CD4-positive, alpha-beta T cell treated with Interleukin-10 for 1 hour (primary cell): ENCODE measurements at places on chromosomes 16 and 17.

DNA sequence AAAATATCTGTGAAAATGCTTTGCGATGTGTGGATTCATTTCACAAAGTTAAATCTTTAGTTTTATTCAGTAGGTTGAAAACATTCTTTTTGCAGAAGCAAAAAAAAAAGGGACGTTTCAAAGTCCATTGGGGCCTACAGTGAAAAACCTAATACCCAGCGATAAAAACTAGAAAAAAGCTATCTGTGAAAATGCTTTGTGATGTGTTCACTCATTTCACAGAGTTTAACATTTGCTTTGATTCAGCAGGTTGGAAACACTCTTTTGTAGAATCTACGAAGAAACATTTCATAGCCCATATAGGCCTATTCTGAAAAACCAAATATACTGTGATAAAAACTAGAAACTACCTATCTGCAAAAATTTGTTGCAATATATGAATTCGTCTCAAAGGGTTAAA is 113.6 kb upstream of the WSB1 start:
- no peak for DNase-seq

DNA sequence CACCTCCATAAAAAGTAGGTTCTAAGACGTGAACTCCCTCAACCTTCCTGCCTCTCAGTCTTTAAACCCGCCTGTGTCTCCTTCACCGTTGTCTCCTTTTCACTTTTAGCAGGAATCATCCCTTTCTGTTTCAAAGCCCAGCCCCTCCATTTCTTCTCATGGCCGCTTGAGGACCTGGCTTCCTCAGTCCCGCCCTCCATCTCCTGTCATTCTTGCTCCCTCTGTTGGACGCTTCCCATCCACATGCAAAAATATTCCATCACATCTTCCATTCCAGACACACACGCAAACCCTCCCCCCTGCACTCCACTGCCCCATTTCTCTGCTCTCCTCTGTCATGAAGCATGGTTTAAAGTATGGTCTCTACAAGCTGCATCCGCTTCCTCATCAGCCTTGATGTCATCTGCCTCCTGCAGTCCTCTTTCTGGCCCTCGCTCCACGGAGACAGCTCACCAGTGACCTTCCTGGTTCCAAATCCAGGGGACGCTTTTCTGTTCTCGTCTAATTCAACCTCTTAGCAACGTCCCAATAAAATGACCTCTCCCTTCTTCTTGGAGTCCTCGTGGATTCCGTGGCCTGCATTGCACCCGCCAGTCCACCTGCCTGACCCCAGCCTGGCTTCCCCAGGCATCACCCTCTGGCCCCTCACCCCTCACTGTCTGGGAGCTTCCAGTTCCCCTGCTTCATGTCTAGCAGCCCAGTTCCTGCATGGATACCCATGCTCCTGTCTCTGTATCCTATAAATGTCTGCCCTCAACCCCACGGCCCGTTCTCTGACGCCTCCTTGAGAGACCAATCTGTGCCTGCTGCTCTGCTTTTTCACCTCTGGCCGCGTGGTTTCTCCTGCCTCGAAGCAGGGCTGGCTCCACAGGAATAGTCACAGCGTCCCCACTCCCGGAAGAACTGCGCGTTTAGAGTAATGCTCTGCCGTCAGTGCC is 26.2 kb downstream of the ANKRD40 start:
- no peak for DNase-seq

GRCh38 chr16:67541391-67542263 is 13.0 kb downstream of the RIPOR1 start:
- DNase-seq = no peak

DNA sequence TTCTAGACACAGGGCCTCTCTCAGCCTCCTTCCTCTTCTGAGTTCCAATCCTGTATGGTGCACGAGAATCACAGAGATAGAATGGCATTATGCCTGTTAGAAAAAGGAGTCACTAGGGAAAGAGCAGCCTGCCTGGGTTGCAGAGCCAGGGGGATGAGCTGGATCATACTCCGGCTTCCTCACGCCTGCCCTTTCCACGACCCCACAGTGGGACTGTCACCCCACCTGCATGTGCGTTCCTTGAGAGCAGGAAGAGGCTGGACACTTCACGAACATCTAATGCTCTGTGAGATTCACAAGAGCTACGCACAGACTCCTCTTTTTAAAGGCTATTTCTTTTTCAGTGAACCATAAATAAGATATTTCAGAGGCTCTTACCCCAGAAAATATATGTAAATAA is 54.8 kb downstream of the N4BP1 start:
- no peak for DNase-seq

DNA sequence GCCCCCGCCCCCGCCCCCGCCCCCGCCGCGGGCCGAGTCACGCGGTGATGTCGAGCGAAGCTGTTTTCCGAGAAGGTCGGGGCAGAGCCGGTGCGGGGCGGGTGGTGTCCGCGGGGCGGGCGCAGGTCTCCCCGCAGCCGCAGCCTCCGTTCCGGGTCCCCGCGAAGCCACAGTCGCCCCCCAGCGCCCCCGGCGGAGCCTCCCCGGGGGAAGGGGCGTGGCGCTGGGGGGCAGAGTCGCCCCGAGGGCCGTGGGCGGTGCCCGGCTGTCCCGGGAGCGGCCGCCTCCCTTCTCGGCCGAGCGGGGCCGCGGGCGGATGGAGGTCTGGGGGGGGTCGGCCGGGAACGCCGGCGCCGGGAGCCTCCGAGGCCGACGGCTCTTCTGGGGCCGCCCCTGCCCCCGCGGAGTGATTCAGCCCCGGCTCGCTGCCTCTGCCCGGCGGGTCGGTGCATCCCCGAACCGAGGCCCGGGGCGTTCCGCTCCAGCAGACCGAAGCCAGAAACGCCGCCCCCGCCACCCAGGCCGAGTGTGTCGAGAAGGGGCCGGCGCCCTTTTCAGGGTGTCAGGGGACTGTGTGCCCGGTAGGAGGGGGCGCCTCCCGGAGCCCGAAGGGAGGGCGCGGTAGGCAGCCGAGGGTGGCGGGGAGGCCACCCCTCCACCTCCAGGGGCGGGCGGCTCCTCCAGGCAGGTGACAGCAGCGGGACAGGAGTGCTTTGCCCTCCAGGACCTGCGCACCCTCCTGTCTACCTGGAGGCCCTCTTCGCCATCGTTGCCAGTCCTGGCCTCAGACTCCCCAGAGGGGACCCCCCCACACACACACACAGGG is 1.7 kb downstream of the METRNL start:
- peak; percentile 57 for DNase-seq

DNA sequence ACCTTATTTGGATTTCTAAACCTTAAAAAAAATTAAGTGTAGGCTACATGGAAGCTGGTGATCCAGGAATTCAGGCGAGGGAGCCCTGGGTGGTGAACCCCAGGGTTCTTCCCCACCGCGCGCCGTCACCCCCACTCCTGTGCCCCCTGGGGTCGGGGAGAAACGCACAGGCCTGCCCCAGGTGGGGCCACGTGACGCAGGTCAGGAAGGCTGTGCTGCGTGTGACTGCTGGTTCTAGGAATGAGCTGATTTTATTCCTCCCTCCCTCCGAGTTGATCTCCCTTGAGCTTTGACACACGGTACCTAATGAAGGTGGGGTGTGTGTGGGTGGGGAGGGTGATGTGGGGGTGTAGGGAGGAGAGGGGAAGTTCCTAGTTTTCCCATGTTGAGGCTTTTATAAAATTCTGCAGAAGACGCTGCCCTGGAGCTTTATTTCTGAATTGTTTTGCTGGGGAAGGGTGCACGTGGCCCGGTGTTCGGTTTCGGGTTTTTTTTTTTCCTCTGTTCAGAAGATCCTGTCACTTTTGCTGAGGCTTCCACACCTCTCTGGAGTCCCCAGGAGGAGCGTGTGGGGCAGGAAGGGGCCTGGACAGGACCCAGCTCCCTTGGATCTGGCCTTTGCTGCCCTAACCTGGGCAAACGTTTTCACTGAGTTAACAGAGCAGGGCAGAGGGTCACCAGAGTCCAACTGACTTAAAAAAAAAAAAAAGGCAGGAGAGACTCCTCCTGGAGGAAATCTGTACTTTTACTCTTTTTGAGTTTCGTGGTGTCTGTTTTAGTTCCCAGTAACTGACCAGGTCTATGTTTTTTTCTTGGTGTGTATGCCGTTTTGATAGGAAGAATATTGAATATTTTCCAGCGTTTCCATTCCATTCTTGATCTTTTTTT is 55.8 kb upstream of the GSE1 start:
- no peak for DNase-seq

DNA sequence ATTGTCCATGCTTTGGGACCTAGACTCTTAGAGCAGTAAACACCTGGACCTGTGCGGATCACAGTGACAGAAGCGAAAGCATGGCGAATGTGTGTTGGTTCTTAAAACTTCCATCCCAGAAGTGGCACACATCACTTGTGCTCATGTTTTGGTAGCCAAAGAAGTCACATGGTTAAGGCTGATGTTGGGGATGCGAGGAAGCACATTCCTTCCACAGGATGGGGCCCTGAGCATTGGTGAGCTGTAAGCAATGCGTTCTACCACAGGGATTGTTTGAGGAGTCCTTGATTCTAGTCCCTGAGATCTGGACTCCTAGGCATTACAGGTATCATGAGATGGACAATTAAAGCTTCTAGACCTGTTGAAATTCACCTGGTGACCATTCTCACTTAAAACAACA is 375.9 kb downstream of the UTP18 start:
- DNase-seq = no peak

DNA sequence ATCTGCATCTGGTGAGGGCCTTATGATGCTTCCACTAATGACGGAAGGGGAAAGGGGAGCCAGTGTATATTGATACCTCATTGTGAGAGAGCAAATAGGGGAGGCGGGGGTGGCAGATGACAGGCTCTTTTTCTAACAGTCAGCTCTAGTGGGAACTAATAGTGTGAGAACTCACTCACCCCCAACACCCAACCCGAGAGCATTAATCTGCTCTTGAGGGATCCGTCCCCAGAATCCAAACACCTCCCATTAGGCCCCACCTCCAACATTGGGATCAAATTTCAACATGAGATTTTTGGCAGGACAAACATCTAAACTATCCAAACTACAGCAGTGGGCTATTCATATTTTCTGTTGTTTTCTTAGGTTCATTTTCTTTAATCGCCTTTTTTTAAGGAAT is 54.4 kb downstream of the BPTF start:
- no peak for DNase-seq

DNA sequence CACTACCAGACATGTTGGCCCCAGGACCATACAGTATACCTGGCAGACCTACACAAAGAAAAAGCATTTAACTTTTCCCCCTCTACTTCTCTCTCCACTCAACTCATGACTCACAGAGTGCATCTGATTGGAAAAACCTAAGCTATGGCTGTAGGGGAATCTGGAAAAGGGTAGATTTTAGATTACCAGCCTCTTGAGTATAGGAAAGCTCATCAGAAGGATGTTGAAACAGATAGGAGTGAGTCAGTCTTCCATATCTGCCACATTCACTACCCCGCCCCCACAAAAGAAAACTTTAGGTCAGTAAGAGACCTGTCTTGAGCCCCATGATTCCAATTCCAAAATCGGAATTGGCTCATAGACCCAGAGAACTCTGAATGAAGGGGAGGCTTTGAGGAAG is 12.3 kb downstream of the KRT9 start:
- DNase-seq = no peak

GRCh38 chr17:6924208-6924607 is 71.6 kb upstream of the ALOX12 start:
- peak; percentile 21 for DNase-seq

DNA sequence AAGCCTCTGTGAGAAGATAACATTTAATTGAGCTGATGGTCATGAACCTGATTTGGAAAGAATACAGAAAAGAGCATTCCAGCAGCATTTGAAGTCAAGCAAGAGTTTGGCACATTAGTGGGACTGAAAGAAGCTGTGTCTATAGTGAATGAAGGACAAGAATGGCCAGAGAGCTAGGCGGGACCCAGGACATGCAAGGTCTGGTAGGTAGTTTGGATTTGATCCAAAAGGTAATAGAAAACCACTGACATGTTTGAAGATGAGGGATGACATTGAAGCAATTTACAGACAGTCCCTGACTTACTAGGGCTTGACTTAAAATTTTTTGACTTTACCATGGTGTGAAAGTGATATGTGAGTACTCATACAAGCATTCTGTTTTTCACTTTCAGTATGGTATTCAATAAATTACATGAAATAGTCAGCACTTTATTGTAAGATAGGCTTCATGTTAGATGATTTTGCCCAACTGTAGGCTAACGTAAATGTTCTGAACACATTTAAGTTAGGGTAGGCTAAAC is 7.6 kb downstream of the CYB5B start:
- DNase-seq = no peak

DNA sequence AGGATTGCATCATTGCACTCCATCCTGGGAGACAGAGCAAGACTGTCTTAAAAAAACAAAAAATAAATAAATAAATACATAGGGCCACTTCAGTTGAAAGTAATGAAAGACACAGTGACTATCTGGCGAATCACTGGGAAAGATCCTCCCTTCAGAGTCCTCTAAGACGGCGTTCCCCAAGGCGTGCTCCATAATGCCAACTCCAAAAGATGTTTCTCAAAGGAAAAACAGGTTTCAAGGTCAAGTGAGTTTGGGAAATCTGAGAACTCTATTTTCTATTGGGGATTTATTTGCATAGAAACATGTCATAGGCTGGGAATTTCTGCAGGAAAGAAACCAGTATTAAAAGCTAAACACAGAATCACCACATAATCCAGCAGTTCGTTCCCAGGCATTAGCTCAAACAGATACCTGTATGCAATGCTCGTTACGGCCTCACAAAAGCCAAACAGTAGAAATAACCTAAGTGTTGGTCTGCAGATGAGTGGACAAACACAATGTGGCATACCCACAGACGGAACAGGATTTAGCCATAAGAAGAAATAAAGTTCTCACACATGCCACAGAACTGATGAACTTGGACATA is 7.9 kb downstream of the KLHDC4 start:
- no peak for DNase-seq

DNA sequence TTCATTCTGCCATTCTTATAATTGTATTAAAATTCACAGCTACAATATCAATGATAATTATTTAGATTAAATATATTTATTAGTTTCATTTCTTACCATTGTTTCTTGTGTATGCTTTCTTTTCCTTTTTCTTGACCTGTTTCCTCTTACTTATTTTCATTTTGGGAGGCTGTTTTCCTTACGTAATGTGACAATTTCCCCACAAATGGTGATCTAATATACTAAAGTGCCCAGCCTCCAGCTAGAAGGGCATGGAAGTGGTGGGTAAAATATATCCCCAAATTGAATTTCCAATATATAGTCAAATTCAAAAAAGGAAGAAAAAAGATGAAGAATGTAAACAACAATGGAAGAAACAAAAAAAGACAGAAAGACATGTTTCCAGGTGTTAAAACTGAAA is 1.5 kb upstream of the ABCA6 start:
- DNase-seq = no peak

GRCh38 chr17:8448310-8448709 is 12.6 kb downstream of the NDEL1 start:
- no peak for DNase-seq

DNA sequence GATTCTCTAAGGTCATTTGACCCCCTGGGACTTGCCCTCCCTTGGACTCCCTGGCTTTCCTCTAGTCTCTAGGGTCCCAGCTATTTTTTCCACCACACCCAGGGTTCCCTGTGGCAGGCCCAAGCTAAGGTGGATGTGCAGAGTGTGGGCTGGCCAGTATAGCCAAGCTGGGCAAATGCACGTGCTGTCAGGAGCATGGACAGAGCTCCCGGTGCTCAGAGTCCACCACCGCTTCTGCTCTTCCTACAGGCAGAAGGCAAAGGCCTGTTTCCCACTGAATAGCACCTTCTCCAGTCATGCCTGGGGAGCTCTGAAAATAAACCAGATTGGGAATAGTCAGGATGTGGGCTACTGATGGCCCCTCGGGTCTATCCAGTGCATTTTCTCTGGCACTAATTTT is 53.3 kb downstream of the GNAO1 start:
- no peak for DNase-seq
